ENCODE measurements at places on chromosomes 16 and 17. TPM values are rescaled to one million over a fixed set of nuclear protein-coding genes. Genes with fewer than 3 reads are reported as not detected.

MYLK3 gene
- 0.26 TPM for total RNA-seq

TMIGD1 gene
- total RNA-seq = not detected

KRTAP9-4 gene
- total RNA-seq = not detected

RNF112 gene
- total RNA-seq = 7.3 TPM

ELMO3 gene
- total RNA-seq = 0.66 TPM

CTF1 gene
- total RNA-seq = 0.92 TPM

SPATA32 gene
- under 0.01 TPM for total RNA-seq

LHX1 gene
- not detected for total RNA-seq

KRTAP4-9 gene
- not detected for total RNA-seq

NFATC3 gene
- total RNA-seq = 9.6 TPM

TRPV2 gene
- total RNA-seq = 40.8 TPM

OR2C1 gene
- total RNA-seq = 0.26 TPM

CSF3 gene
- not detected for total RNA-seq

SLC5A10 gene
- total RNA-seq = not detected

TNP2 gene
- under 0.01 TPM for total RNA-seq

VPS9D1 gene
- total RNA-seq = 7.7 TPM

OTOP3 gene
- total RNA-seq = not detected

MT4 gene
- total RNA-seq = not detected

ABCC6 gene
- 0.75 TPM for total RNA-seq

C17orf78 gene
- not detected for total RNA-seq

SP6 gene
- total RNA-seq = 0.13 TPM

GIT1 gene
- 24.2 TPM for total RNA-seq

ASPA gene
- 0.13 TPM for total RNA-seq

KRT36 gene
- not detected for total RNA-seq

TBC1D3B gene
- total RNA-seq = 1.1 TPM

CCL23 gene
- total RNA-seq = 0.26 TPM

MYO18A gene
- total RNA-seq = 71.7 TPM

ST6GALNAC1 gene
- total RNA-seq = not detected

AKAP10 gene
- 21.8 TPM for total RNA-seq

TSNAXIP1 gene
- total RNA-seq = 0.99 TPM

MMP25 gene
- total RNA-seq = not detected

CCDC154 gene
- total RNA-seq = 0.37 TPM

KIF19 gene
- total RNA-seq = 1.2 TPM

GAST gene
- not detected for total RNA-seq

PPP4C gene
- 192 TPM for total RNA-seq

TAOK1 gene
- total RNA-seq = 61.3 TPM

SMG6 gene
- 25.6 TPM for total RNA-seq

RHBDF1 gene
- 112 TPM for total RNA-seq

CCDC78 gene
- 0.79 TPM for total RNA-seq

EVPL gene
- total RNA-seq = not detected

MILR1 gene
- total RNA-seq = 16.3 TPM

TP53TG3B gene
- total RNA-seq = not detected

LAT gene
- 0.53 TPM for total RNA-seq

WFDC1 gene
- total RNA-seq = 29.6 TPM

ATP1B2 gene
- under 0.01 TPM for total RNA-seq

KRT39 gene
- not detected for total RNA-seq

ANKFN1 gene
- 0.26 TPM for total RNA-seq

NPTX1 gene
- 163 TPM for total RNA-seq

CMTM2 gene
- total RNA-seq = not detected

KCNH6 gene
- not detected for total RNA-seq

DYNC1LI2 gene
- 146 TPM for total RNA-seq

GUCY2D gene
- total RNA-seq = not detected

CHST5 gene
- not detected for total RNA-seq

ABCA3 gene
- 8.4 TPM for total RNA-seq

NRN1L gene
- total RNA-seq = not detected

All from aortic smooth muscle cell (primary cell).